ENCODE measurements at places on chromosomes 13 and 19.

DNA sequence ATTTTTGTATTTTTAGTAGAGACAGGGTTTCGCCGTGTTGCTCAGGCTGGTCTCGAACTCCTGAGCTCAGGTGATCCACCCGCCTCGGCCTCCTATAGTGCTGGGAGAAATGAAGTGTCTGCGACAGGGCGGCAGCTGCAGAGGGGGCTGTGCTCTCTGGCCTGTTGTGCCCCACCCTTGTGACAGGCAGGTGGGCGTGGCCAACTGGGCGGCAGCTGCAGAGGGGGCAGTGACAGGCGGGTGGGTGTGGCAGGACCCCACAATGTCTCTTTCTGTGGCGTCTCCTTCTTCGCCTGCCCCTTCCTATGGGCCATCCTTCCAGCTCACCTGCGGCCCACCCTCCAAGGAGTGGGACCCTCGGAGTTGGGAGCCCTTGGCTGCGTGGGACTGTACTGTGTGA is 11.8 kb downstream of the STK11 start:
- no peak for DNase-seq

- peak; percentile 95 for DNase-seq
Measured at GRCh38 chr19:11530432-11530831, 1.5 kb upstream of the ECSIT start.

DNA sequence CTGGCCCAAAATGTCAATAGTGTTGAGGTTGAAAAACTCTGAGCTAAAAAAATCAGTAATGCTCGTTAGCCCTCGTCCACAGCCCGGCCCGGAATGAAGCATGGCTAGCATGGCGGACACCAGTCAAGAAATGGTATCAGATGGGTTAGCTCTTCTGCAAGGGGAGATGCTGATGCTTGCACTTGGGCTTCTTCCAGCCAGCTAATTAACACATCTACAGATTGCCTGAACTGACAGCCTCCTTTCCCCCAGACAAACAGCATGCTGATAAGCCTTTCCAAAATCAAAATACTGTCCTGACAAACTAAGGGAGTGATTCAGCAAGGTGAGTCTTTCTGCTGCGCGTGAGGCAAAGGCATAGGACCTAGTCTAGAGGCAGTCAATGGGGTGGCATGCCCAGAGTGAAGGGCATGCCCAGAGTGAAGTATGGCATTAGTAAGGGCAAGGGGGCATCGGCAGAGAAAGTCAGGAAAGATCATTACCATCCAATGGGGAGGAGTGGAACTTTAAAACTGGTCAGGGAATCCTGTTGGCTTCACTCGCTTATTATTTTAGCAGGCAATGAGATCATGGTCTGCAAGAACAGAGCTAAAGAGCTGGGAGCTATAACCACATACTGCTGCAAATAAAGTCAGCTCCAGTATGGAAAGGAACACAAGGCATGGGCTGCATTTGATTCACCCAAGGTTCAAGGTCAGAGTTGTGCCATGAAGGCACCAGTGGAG is 30.2 kb upstream of the UBE2L5 start:
- no peak for DNase-seq

DNA sequence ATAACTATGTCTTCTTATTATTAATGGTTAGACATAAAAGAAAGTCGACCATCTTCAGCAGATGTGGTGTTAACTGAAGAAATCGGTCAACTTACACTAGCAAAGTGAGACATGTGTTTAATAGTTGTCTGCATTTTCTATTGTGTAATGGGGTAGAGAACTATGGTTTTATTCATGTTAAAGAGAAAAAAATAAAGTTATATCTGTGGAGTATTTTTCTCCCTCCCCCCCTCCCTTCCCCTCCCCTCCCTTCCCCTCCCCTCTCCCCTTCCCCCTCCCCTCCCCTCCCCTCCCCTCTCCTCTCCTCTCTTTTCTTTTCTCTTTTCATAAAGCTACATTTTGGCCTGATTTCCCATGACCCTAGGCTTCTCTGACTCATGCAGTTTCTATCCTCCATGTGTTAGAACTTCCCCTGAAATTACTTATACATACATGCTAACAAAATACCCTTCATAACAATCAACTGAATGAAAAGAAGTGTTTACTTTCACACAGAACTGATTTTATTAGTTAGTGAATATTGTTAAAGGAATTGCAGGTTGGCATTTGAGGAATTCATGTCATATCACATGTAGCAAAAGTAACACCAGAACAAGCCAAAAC is 1431.0 kb upstream of the ATXN8OS start:
- DNase-seq: no peak

DNA sequence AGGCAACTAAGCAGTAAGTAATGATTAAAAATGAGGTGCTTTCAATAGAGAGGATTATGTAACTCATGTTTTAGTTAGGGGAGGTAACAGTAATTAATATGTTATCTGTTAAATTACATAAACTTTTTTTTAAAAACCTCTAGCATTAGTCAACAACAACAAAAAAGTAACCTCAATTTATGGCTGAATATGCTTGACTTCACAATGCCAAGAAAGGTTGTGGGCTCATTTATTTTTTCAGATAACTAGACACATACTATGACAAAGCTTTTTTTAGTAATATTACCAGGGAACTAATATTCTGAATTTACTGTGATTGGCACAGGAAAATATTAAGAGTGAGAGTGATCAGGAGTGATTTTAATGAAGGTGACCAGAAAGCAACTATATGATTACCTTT is 54.9 kb downstream of the KCNRG start:
- no peak for DNase-seq

GRCh38 chr13:110971486-110971885 is 56.6 kb upstream of the ANKRD10 start:
- peak; percentile 3 for DNase-seq

DNA sequence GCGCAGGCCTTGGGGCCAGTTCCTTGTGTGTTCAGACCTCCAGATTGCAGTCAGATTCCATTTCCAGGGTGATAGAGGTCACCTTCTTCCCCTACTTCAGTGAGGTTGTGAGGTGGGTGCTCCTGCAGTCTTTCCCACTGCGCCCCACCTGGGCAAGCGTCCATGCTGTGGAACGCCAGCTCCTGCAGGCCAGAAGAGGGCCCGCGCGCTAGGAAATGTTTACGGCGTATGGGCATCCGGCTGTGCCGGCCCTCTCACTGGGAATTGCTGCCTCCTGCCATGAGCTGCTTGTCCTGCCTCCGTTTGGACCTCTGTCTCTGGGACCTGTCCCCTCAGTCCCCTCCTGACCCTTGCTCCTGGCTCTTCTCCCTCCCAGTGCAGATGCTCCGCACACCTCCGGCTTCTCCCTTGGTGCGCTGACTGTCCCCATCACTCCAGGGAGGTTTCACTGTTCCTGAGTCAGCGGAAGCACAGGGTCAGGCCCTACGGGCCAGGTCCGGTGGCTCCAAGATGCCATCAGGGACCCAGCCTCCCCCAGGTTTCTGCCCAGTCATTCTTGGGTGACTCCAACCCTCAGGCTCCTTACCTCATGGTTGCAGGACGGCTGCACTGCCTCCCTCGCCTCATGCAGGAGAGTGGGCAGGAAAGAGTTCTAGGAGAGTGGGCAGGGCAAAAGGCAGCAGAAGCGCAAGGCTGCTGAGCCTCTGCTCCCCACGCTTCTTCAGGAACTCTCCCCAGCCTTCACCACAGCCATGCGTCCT is 56.6 kb downstream of the SMARCA4 start:
- DNase-seq: no peak

GRCh38 chr19:37484406-37485168 is 15.4 kb downstream of the ZNF570 start:
- DNase-seq: no peak

GRCh38 chr13:85974608-85975366 is 175.6 kb upstream of the SLITRK6 start:
- peak; percentile 9 for DNase-seq

- no peak for DNase-seq
Measured at GRCh38 chr19:42067315-42067888, 2.6 kb downstream of the GRIK5 start.

- no peak for DNase-seq
Measured at GRCh38 chr19:33530842-33531241, 9.3 kb upstream of the PEPD start.

DNA sequence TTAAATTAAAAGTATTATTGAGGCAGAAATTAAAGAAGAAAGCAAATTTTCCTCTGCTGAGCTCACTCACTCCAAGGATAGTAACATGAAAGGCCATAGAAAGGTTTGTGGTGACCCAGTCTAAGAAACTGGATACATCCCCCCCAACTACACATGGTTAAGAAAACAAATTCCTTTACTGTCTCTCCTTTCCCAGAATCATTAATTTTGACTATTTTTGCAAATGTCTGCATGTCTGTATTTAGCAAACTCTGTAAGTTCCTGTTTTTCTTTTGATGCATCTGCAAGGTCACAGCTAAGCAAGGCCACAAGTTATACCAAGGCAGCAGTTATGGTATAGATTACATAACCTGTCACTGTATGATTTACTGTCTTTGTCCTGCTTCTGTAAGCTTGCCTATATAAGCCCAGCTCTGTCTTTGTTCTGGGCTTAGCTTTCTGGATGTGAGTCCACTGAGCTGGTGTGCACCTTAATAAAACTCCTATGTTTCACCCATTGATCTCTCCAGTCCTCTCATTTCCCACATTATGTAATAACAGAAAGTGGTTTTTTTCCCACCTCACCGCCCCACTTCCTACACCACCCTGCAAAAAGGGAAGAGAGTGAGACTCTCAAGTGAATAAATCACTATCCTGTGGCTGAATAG is 8.5 kb upstream of the ZNF83 start:
- DNase-seq: peak; percentile 8

GRCh38 chr13:51643105-51643881 is 59.0 kb downstream of the WDFY2 start:
- peak; percentile 95 for DNase-seq

GRCh38 chr13:28340272-28340793 is 154.6 kb downstream of the FLT1 start:
- DNase-seq: peak; percentile 4

GRCh38 chr13:45704854-45705695 is 3.0 kb downstream of the CBY2 start:
- no peak for DNase-seq

DNA sequence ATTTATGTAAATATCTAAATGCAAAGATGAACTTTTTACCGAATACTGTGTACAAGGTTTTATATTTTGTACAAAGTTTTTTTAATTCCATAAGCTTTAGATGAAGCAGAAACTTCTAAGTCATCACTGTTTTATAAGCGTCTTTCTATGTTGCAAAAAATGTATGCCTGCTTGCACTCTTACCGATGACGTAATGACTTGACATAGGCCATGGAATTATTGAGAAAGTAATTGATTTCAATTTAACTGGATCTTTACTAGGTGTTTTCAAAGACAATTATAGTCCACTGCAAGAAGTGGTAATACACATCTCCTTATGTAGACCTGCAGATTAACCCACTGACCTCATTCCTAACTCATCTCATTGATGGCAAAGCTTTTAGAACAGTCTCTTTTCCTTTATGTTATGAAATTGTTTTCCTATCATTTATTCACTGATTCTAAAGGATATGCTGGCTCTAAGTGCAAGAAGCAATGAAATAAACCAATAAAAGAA is 10.4 kb downstream of the DACH1 start:
- no peak for DNase-seq

DNA sequence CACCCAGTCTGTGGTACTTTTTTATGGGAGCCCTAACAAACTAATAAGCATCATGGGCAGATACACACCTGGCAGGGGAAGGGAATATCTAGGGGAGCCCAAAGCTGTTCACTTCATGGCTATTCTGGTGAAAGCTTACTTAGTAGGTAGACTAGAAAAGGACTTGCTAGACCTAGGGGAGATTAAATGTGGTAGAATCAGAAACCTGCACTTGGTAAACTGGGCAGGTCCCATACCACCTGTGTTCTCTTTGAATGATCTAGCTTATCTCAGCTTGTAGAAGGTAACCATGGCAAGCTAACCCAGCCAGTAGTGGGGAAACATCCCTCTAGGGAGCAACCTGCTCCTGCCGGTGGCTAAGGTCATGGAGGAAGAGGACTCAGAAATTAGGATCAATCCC is 113.9 kb upstream of the TMTC4 start:
- no peak for DNase-seq

DNA sequence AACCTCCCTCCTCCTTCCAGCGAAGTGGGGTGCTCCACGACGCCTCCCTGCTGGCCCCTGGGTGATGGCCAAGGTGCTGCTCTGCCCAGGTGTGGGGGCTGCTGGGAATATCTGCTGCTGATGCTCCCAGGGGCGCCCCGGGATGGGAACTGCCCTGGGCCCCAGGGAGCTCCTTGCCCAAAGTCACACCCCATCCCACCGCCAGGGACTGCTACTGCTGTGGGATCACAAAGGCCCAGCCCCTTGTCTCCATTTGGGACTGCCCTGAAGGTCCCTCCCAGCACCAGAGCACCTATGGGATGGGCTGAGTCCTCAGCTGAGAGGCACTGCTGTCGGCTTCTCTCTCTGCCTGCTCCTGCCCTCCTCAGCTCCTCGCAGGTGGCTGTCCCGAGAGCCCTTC is 19.0 kb downstream of the CHST8 start:
- DNase-seq: no peak

GRCh38 chr19:49878744-49879070 is 1.2 kb downstream of the TBC1D17 start:
- DNase-seq: no peak

DNA sequence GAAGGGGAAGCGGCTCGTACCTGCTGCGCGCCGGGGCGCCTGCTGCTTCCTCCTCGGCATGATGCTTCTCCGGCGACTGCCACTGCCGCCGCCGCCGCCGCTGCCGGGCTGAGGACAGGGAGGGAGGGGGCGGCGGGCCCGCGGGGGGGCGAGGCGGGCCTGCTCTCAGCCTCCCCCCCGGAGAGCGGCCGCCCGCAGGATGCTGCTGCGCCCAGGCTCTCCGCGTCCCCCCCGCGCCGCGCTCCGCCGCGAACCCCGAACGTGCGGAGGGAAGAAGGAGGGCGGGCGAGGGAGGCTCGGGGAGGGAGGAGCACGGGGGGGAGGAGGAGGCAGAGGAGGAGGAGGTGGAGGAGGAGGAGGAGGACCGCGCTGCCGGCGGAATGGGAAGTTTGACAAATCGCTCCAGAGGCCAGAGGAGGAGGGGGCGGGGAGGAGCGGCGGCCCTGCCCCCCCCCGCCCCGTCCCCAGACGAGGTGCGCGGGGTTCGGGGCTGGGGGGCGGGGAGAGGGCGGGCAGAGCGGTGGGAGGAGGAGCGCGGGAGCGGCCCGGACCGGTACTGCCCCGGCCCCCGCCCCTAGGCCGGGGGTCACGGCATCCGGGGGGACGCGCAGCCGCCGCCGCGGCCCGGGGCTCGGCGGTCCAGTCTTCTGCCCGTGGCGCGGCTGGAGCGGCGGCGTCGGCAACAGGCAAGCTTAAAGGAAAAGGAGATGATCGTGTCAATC is at the start of gene TSHZ3:
TSS of gene TSHZ3 (minus strand) at position 277 of the 722 bp plus-strand sequence. CDS start at position 60, 217 bp downstream.
- DNase-seq: no peak

DNA sequence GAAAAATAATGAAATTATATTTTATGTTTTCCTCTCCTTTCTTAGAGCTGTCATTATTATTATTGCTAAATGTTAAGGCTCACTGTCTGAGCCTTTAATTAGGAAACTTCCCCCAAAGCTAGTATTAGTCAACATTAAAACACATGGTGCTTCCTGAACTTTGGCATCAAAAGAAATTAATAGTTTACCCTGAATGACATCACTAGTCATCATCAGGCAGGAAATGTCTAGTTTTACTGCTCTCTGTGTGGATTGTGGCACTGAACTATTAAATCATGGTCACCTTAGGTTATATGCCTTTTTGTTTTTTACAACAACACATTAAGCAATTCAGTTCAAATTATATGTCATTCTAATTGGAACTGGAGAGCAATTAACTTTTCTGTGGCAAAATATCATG is 595.5 kb downstream of the SLITRK1 start:
- DNase-seq: peak; percentile 4
